ENCODE measurements at places on chromosomes 11 and 22. TPM values are rescaled to one million over a fixed set of nuclear protein-coding genes. Genes with fewer than 3 reads are reported as not detected.

DNA sequence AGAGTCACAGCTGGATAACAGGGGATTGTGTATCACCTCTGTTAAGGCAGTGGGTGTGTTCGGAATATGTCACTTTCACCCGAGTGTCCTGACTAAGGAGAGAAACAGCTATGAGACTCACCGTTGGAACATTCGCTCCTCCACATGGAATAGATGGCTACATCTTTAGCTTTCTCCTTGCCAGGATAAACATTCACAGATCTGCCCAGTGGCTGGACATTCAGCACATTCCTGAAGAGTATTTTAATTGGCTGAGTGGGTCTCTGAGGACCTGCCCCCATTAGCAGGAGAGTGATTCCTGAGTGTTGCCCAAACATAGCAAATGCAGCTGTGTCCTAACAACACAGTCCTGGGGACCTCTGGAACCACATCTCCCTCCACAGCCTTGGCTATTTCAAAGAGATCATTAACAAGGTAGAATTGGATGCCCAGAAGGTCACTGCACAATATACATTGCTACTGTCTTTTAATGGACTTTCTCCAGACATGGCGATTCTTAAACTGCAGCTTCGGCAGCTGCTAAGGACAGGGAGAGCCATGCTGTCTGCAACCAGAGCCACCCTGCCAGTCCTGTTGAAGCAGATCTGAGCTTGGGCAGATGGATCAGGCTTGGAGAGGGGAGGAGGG lies 435.0 kb upstream of the CADM1 start:
- no peaks in the 10 kb centered on the region for H3K36me3 ChIP-seq
- no peaks in the 10 kb centered on the region for H3K4me1 ChIP-seq
- no peak overlapping the region for H3K27ac ChIP-seq
- no peak overlapping the region for H3K4me3 ChIP-seq
- no peak for DNase-seq

The EMID1 gene
- total RNA-seq: 4.7 TPM

DNA sequence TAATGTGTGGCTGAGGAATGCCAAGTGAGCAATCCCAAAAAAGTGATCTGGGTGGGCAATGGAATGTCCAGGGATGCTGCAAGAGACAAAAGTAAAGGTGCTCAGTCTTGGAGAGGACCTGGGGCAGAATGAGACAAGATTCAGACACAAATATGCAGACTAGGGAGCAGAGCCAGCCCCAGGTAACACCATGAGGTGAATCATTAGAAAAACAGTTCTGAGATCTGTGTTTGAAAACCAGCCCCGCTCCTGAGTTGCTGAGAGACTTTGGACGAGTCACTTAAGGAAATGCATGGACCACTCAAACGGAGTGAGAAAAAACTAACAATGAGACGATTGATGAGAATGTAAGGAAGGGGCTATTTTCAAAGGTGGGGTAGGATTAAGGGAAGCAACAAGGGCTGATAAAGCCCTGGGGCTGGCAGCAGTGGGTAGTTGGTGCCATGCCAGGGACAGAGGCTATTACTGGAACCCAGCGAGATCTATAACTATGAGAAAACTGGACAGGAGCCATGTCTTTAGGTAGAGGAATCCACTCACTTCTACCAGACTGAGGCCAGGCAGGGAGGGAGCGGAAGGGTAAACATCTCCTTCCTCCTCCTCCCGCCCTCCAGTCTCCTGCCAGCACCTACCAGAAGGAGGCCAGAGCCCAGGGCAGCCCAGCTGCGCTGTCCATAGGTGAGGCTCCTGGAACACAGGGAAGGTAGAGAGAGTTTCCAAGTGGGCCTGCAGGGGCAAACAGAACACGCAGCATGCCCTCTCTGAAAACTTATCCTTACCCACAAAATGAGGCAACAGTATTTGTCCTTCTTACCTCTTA lies 130.4 kb upstream of the TEAD1 start:
- H3K27ac ChIP-seq: no peak overlapping the region
- no peaks in the 10 kb centered on the region for H3K27me3 ChIP-seq
- peaks cover 44% of the 10 kb centered on the region for H3K4me1 ChIP-seq
- no peak for DNase-seq

- H3K27me3 ChIP-seq: no peaks in the 10 kb centered on the region
- no peaks in the 10 kb centered on the region for H3K36me3 ChIP-seq
- peaks cover 54% of the 10 kb centered on the region for H3K4me1 ChIP-seq
- H3K4me3 ChIP-seq: no peak overlapping the region
- DNase-seq: peak; percentile 98
These were observed 20.1 kb upstream of the PEX26 start for GRCh38 chr22:18057568-18058209.

- DNase-seq: no peak
- no peaks in the 10 kb centered on the region for H3K4me1 ChIP-seq
- H3K27me3 ChIP-seq: no peaks in the 10 kb centered on the region
- H3K36me3 ChIP-seq: no peaks in the 10 kb centered on the region
- H3K4me3 ChIP-seq: no peak overlapping the region
These were observed 18.2 kb upstream of the SYN3 start for GRCh38 chr22:33076343-33076742.

- no peaks in the 10 kb centered on the region for H3K36me3 ChIP-seq
- H3K27ac ChIP-seq: no peak overlapping the region
- no peak overlapping the region for H3K4me3 ChIP-seq
These were observed 236.2 kb downstream of the ETS1 start for GRCh38 chr11:128351168-128351567.

The DEFB131B gene
- not detected for total RNA-seq

- H3K27ac ChIP-seq: no peak overlapping the region
- H3K27me3 ChIP-seq: no peaks in the 10 kb centered on the region
- no peak for DNase-seq
These were observed 149.8 kb upstream of the MPPED2 start for GRCh38 chr11:30735946-30736345.

The TH gene
- not detected for total RNA-seq

DNA sequence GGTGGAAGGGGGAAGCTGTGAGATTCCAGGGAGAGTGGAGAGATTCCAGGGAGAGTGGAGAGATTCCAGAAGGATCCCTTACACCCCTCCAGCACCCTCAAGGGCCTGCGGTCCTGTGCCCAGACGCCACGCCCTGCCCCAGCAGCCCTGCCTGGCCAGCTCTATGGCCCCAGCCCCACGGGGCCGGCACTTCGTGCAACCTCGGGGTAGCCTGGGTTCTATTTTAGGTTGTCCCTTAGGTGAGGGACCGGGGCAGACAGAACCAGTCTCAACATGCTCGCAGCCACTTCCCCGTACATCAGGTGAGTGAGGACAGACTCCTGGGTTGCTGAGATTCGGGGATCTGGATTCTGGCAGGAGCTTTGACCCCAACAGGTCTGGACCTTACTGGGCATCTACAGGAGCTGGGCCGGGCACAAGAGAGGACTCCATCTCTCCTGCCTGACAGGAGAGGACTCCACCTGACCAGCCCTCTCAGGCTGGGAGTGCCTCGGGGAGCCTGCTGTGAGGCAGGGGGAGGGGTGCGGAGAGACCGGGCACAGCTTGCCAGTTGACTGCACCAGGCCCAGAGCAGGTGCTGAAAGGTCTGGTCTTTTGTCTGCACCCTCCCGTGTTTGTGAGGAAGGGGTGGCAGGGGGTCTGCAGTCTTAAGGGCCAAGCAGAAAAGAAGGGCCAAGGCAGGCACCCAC lies 8.5 kb upstream of the ADORA2A start:
- no peak overlapping the region for H3K4me3 ChIP-seq
- DNase-seq: no peak
- H3K27ac ChIP-seq: no peak overlapping the region
- peaks cover 8% of the 10 kb centered on the region for H3K4me1 ChIP-seq
- no peaks in the 10 kb centered on the region for H3K27me3 ChIP-seq

The CRYAB gene
- total RNA-seq: 151 TPM

The ZNRF3 gene
- total RNA-seq: 13.6 TPM

- no peak overlapping the region for H3K4me3 ChIP-seq
- DNase-seq: no peak
- no peaks in the 10 kb centered on the region for H3K36me3 ChIP-seq
- H3K27ac ChIP-seq: no peak overlapping the region
- H3K4me1 ChIP-seq: no peaks in the 10 kb centered on the region
- no peaks in the 10 kb centered on the region for H3K27me3 ChIP-seq
These were observed 5.1 kb downstream of the CABIN1 start for GRCh38 chr22:24016156-24016555.

DNA sequence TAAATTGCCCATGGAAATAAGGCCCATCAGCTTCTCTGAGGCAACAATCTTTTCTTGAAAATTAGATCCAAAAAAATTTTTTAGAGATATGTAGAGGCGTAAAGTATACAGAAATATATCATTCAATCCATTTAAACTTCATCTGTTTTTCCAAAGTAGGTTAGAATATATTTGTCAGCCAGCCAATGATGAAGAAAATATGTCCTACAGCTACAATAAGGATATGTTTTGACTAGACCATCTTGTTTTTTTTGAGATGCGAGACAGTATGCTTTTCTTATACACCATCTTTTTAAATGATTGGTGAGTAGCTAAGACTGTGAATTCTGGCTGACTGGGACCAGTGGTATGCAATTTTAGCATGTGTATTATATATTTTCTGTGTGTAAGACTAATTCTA lies 630.4 kb upstream of the CNTN5 start:
- DNase-seq: no peak
- no peak overlapping the region for H3K4me3 ChIP-seq
- H3K27ac ChIP-seq: no peak overlapping the region
- no peaks in the 10 kb centered on the region for H3K4me1 ChIP-seq
- no peaks in the 10 kb centered on the region for H3K27me3 ChIP-seq

The ASCC2 gene
- 15.0 TPM for total RNA-seq

The PLA2G3 gene
- total RNA-seq: not detected

- H3K4me1 ChIP-seq: no peaks in the 10 kb centered on the region
- no peaks in the 10 kb centered on the region for H3K27me3 ChIP-seq
- H3K36me3 ChIP-seq: no peaks in the 10 kb centered on the region
- no peak for DNase-seq
- peak overlapping the region; percentile 94 for H3K4me3 ChIP-seq
These were observed 814 bp upstream of the CDON start for GRCh38 chr11:126063507-126063852.
